ENCODE measurements at places on chromosomes 16 and 17. TPM values are rescaled to one million over a fixed set of nuclear protein-coding genes. Genes with fewer than 3 reads are reported as not detected.

PLSCR3 gene
- 16.3 TPM for total RNA-seq

HOXB1 gene
- not detected for total RNA-seq

COG4 gene
- total RNA-seq = 42.2 TPM

JPT1 gene
- total RNA-seq = 13.2 TPM

PYCARD gene
- 5.9 TPM for total RNA-seq

CRHR1 gene
- total RNA-seq = not detected

TBC1D3G gene
- total RNA-seq = not detected

- no peak for DNase-seq
- no peak overlapping the region for H3K4me3 ChIP-seq
- no peaks in the 10 kb centered on the region for H3K36me3 ChIP-seq
- H3K4me1 ChIP-seq = peaks cover 61% of the 10 kb centered on the region
- peak overlapping the region; percentile 92 for H3K27ac ChIP-seq
These were observed 5.7 kb downstream of the ADGRG1 start for GRCh38 chr16:57634171-57634570.

DNA sequence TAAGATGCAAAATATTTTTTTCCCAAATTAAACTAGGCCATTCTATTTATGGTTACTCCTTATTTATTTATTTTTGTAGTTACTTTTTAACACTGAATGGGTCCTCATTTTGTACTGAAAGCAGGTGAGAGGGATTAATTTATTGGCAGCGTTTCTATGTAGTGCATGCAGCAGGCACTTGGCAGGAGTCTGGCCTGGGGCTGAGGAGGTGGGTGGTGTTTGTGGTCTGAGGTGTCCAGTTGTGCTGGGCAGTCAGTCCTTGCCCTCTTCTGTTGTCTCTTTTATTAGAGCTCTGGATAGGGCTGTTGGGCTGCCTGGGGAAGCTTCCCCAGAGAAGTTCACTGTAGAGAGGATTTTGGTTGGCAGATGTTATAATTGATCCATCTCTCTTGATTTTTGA lies 12.7 kb downstream of the SEC14L1 start:
- no peak overlapping the region for H3K4me3 ChIP-seq
- peak overlapping the region; percentile 28 for H3K27ac ChIP-seq
- no peak for DNase-seq
- peaks cover 2% of the 10 kb centered on the region for H3K36me3 ChIP-seq

DNA sequence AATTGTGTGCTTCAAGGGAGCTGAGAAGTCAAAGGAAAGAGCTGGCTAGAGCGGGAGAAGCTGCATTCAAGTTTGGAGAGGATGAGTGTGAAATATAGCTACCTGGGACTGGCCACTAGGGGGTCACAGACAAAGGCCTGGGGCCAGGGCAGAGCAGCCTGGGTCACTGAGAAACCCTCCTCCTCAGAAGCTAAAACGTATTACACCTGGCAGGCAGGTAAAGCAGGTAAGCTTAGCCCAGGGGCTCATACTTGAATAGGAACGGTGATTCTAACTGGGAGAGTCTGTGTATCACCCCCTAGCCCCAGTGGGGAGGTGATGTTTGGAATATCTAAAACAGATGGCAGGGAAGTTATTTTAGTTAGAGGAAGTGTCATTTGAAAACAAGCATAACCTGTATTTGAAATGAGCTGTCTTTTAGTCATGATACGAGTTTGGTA lies 6.8 kb downstream of the KRT37 start:
- no peak overlapping the region for H3K4me3 ChIP-seq
- no peaks in the 10 kb centered on the region for H3K36me3 ChIP-seq
- peaks cover 22% of the 10 kb centered on the region for H3K4me1 ChIP-seq
- DNase-seq = no peak
- H3K27me3 ChIP-seq = no peaks in the 10 kb centered on the region
- H3K27ac ChIP-seq = no peak overlapping the region

- peaks cover 2% of the 10 kb centered on the region for H3K4me1 ChIP-seq
- no peaks in the 10 kb centered on the region for H3K36me3 ChIP-seq
- H3K27ac ChIP-seq = no peak within 1 kb of the TSS
- DNase-seq = peak; percentile 74
- peak within 1 kb of the TSS; percentile 66 for H3K4me3 ChIP-seq
These were observed at the start of gene USP6 for GRCh38 chr17:5115673-5116651. TSS of gene USP6 (plus strand) at chr17:5116032. CDS start at chr17:5130368, 14,336 bp downstream.

DNA sequence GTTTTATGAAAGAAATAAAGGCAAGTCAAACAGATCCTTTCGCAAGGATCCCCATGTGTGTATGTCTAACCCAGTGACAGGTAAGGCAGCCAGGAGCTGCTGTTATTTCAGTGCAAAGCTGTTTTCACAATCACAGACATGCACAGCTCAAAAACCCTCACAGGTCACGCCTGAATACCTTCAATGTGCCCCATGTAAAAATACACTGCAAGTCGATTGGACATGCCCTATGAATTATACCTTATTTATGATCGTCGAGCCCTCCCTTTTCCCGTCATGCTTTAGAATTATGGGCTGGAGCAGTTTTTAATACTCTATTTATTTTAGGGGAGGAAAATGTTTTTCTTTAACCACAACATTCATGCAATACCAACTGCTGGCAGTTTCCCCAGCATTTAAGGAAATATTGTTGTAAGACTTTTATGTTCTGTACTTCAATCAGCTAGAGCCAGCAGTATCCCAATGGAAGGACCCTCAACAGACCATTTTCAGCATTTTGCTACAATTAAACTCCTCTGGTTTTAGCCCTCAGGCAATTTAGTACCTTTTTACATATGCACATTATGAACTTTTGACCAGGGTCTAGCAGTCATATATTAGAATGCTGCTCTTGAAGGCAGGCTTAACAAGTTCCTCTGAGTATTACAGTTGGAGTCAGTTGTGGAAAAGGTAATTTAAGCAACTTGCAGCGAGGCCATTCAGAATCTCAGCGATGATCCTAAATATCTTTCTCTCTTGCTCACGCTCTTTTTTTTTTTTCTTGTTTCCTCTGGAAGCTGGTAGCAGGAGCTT lies 362.2 kb downstream of the WWOX start:
- H3K27me3 ChIP-seq = no peaks in the 10 kb centered on the region
- DNase-seq = no peak
- H3K36me3 ChIP-seq = no peaks in the 10 kb centered on the region
- H3K4me1 ChIP-seq = no peaks in the 10 kb centered on the region
- no peak overlapping the region for H3K27ac ChIP-seq

- H3K4me3 ChIP-seq = no peak overlapping the region
- peak; percentile 65 for DNase-seq
These were observed 30.3 kb upstream of the CDC42EP4 start for GRCh38 chr17:73342050-73342522.

- no peak overlapping the region for H3K27ac ChIP-seq
- no peaks in the 10 kb centered on the region for H3K36me3 ChIP-seq
- DNase-seq = no peak
- H3K4me3 ChIP-seq = no peak overlapping the region
- H3K4me1 ChIP-seq = no peaks in the 10 kb centered on the region
- H3K27me3 ChIP-seq = no peaks in the 10 kb centered on the region
These were observed 133.2 kb downstream of the CBLN1 start for GRCh38 chr16:49148410-49148809.

All from heart right ventricle (tissue), 16 donors.